ENCODE measurements at places on chromosomes 13 and 19.

- no peak for DNase-seq
Measured at GRCh38 chr13:57739089-57739488, 107.5 kb downstream of the PCDH17 start.

- DNase-seq = no peak
Measured at GRCh38 chr13:68345963-68346531, 1115.9 kb upstream of the PCDH9 start.

DNA sequence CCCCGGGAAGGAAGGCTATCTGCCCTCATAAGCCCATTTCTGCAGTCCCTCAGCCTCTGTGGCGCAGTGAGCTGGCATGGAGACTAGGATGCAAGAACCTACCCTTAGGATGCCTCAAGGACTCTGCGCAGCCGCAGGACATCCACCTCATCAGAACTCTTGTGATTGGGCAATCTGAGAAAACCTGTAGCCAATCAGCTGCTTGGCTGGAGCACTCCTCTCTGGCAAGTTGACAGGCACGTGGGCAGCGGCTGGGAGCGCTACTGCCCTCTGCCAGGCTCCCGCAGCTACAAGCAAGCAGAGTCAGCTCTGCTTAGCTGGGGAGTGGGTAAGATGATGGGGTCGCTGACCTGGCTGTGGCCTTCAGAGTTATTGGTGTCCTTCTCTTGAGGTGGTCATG lies 1.5 kb upstream of the ECSIT start:
- no peak for DNase-seq

GRCh38 chr13:105177265-105177900 lies 1358.1 kb downstream of the EFNB2 start:
- no peak for DNase-seq

DNA sequence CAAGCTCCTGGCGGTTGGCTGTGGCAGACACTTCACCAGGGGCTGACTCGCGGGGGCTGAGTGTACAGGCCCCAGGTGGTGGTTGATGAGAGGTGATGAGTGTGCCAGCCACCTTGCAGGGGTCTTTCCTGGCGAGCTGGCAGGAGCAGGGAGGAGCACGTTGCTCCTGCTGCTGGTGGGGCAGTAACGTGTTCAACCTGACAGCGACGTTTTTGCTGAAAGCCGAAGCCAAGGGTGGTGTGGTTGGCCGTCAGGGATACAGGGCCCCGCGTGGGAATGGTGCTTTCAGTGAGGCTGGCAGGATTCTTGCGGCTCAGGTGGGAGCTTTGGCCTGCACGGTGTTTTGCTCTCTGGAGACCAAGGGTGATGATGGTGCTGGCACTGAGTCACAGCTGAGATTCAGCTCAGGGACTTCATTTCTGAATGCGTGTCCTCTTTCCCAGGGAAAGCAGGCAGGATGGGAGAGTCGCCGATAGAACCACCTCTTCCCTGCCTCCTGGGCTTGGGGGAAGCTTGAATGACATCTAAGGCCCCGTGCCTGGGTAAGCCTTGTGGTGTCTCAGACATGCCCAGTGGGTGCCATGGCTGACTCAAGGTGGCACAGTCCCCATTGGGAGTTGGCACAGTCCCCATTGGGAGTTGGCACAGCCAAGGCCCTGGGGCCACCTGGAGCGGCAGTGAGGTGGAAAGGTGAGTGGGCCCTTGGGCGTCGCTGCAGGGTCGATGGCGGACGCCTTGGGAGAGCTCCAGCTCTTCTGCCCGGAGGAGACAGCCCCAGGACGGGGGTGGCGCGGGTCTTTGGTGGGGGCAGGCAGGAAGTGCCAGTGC lies 8.8 kb downstream of the DAZAP1 start:
- no peak for DNase-seq

DNA sequence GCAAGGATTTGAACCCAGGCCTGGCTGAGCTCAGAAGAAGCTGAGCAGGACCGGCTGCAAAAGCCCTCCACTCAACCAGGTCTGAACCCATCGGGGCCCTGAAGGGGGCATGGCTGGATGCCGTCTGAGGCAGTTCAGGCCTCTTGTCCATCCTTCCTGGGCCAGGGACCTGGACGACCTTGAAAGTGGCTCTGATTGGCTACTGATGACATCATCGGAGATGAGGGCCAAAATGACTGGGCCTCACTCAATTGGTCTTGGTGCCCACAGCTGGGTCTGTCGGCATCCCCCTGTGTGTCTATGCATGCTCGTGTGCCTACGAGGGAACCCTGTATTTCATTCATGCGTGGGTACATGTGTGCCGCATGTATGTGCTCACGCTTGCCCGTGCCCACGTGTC lies 71.8 kb downstream of the PTPRS start:
- DNase-seq = no peak

Measured in stimulated activated CD8-positive, alpha-beta memory T cell treated with anti-CD3 and anti-CD28 coated beads, Interleukin-12 subunit alpha, Interleukin-12 subunit beta, amount 100 ng/mL, for 1 hour (primary cell).